ENCODE measurements at places on chromosomes 5 and 9.

DNA sequence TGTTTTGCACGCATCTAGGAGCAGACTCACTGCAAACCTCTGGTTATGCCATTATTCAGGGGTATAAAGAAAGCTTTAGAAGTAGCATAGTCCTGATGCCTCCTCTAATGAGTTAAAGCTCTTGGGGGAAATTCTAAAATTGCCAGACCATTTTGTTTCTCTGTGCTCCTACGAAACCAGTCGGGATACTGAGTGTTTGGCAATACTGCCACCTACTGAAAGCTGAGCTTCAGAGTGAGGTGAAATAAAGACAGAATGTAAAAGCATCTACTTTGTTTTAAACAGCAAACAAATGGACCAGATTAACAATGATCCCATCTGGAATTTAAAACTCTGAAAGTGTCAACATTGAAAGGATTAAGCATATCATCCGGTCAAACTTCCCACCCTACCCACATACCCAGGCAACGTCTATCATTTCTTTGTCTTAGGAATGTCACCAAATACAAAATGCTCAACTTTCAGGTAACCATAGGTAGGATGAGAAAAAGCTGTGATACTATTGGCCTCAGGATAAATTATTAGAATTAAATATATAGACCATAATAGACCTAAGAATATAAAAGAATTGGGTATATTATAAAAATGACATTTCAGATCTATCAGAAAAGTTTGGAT is 77.8 kb upstream of the SHISAL2B start:
- DNase-seq: no peak

DNA sequence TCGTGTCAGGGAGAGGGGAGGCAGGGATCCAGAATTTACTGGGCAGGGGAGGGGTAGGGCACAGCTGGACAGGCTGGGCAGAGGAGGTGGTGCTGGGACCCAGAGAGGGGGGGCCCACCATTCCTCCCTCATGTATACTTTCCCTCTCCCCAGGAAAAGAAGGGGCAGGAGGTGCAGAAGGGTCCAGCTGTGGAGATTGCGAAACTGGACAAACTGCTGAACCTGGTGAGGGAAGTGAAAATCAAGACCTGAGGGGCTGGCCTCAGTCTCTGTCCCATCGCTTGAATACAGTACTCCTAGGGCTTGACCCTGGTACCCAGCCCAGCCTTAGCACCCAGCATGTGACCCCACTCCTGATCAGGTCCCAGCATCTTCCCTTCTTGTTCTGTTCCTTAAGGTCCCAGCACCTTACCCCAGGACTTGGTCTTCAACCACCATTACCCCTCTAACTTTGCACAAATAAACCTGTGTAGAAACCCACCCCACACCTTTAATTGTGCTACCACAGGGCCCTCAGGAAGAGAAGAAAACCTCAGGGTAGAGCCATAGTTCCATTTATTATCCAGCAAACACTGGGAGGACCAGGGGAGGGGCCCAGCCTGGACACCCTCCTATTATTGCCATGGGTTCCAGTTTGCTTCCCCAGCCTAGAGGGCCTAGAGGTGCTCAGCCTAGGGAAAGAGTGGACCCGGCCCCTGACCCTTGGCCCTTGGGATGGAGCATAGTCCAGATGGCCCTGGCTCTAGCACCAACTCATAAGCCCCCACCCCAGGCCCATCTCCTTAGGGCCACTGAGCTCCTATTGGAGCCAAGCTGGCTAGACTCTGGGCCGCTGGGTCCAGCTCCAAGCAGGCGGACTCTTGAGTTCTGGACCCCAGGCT is 2.0 kb downstream of the ENHO start:
- DNase-seq: no peak

DNA sequence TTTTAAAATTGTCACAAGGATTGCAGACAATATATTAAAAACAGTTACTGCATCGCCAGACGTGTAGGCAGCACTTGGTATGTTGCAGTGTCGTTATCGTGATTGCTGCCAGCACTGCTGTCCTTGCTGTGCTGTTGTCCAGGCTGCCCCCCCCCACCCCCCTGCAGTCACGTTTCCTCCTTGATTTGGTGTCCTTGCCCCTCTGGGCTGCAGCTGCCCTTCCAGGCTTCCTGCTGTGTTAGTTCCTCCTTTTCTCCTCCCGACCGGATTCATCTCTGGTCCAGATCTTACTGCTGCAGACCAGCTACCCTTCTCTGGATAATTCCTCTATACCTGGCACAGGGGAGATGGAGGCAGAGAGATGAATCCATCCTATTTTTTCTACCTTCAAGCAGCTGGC is 298.9 kb downstream of the TRIM32 start:
- no peak for DNase-seq

- no peak for DNase-seq
Measured at GRCh38 chr9:70995511-70995910, 125.9 kb downstream of the TRPM3 start.

- DNase-seq: no peak
Measured at GRCh38 chr5:93894601-93895354, 153.4 kb upstream of the POU5F2 start.

DNA sequence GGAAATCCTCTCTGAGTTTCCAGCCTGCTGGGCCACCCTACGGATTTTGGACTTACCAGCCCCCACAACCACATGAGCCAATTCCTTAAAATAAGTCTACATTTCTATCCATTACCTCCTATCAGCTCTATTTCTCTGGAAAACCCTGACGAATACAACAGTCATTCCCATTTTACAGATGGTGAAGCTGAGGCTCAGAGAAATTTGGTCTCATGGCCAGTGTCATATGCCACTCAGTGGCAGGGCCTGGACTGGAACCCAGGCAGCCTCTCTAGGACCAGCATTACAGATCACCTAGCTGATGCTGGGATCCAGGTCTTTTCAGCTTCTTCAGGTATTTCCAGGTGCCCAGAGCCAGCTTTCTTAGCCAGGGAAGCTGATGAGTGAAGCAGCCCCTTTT is 45.0 kb upstream of the SH3PXD2B start:
- DNase-seq: no peak

DNA sequence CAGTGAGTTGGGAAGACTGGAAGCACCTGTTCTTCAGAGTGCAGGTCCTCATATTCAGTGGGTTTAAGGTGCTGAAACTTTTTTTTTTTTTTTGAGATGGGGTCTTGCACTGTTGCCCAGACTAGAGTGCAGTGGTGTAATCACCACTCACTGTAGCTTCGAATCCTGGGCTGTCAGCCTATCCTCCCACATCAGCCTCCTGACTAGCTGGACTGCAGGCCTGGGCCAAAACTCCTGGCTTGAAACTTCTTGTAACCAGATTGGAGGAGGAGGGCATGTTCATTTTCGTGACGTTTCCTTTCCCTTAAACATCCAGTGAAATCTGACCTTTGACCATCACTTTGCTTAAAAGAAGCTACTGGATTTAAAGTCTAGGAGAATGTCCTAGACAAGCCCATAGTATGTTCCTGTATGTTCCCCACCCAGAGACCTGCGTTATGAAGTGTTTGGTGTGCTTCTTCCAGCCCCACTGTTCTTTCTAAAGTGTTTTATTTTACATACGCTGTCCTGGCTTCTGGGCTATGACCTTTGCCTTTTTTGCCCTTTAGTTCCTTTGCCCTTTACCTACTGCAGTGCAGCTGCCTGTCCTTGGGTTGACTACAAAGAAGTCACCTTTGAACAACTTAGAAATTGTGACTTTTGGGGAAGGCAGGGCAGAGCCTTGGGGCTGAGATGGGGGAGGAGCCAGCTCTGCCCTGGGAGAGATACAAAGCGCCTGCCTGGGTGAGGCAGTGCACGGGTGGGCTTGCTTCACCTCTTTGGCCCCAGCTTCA is 18.4 kb downstream of the TENT4A start:
- DNase-seq: no peak

- no peak for DNase-seq
Measured at GRCh38 chr5:16134204-16134603, 45.4 kb downstream of the MARCHF11 start.

- no peak for DNase-seq
Measured at GRCh38 chr9:120562861-120563443, 17.0 kb downstream of the CDK5RAP2 start.

GRCh38 chr5:20601678-20602100 is 613.7 kb upstream of the CDH18 start:
- no peak for DNase-seq

DNA sequence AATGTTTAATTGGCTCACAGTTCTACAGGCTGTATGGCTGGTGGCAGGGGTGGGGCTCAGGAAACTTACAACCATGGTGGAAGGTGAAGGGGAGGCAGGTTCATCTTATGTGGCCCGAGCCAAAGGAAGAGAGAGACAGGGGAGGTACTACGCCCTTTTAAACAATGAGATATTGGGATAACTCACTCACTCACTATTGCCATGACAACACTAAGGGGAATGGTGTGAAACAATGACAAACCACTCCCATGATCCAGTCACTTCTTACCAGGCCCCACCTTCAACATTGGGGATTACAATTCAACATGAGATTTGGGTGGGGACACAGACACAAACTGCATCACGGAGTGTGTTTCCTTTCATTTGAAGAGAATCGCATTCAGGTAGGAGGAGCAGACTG is 220.9 kb downstream of the GADD45G start:
- DNase-seq: no peak
